CD4-positive, alpha-beta T cell treated with Interferon alpha-2 for 1 hour (primary cell): ENCODE measurements at places on chromosomes 4 and X.

DNA sequence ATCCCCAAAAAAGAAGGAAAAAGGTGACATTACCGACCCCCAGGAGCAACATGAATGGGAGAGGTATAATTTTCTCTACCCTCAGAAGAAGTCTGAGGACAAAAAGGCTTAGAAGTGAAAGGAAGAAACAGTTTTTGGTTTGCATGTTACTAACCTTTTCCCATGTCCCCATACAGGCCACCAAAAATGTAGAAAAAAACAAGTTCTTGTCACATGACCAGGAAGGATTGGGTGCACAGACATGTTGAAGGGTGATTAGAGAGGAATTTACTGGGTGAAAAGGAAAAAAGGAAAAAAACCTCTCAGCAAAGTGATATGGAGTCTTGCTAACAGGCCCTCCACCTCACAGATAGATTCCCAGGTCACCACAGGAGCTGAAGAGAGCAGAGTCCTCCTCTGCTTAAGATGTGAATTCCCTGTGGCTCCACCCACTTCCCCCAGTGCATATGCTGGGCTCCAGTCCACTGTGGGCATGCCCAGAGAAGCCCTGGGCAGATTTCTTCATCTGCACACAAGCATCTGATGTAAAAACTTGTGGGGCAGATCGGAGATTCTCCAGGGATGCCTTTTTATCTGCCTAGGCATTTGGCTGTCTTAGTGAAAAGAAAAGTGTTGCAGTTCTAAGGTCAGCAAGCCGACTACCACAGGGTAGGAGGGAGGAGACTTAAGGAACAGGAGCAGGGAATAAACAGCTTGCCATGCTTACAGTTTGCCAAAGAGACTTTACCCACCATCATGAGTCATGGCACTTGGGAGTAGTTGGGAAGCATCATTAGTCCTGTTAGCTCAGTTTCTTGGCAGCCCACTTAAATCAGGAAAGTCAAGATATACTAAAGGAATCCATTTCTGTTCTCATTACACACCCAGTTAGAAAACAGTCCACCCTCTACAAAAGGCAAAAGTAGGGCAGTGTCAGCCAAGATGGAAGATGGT, 25.0 kb upstream of the PASD1 start:
- DNase-seq = no peak

GRCh38 chr4:82744284-82744968, 54.2 kb downstream of the SCD5 start:
- no peak for DNase-seq

DNA sequence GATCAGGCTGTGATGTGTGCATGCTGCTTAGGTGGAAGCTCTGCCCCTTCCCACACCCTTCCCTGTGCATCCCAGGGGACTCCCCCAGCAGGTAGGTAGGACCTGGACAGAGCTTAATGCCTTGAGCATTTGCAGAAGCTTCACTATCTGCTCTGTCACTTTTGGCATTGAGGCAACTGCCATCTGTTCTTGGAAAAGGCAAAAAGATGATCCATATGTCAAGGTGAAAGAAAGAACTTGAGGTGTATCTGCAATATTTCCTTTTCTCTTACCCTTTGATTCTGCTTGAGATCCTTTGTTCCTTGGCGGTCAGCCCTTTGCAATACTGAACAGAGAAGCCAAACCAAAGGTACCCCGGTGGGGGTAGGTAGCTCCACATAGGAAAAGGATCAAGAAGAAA, 37.1 kb upstream of the TBC1D9 start:
- no peak for DNase-seq

GRCh38 chrX:130027569-130027968, 45.1 kb downstream of the BCORL1 start:
- no peak for DNase-seq

DNA sequence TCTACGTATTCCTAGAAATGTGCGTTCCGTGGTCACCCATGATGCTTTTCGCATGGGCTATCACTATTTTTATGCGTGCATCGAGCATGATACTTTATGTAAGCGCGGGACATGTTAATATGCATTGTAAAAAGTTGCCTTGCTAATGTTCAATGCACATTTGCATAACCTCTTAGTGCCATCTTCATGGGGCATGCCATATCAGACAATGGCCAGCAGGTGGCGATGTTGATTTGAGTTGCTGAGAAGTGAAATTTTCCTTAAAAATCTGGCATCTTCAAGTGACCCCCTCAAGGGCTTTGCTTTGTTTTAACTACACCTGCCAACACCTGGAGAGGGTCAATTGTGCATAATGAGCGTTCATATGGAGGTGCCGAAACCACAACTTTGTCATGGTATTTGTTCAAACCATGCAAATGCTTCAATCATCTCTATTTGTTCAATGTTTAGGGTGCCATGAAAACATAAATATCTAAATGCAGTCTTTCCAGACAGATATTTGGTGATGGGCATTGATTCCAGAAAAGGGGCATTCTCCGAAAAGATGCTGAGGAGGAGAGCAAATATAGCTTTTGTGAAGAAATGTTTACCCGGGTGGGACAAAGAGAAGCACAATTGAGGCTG, 833.9 kb upstream of the PRKX start:
- peak; percentile 29 for DNase-seq

GRCh38 chr4:188347339-188347738, 208.1 kb downstream of the TRIML1 start:
- no peak for DNase-seq

DNA sequence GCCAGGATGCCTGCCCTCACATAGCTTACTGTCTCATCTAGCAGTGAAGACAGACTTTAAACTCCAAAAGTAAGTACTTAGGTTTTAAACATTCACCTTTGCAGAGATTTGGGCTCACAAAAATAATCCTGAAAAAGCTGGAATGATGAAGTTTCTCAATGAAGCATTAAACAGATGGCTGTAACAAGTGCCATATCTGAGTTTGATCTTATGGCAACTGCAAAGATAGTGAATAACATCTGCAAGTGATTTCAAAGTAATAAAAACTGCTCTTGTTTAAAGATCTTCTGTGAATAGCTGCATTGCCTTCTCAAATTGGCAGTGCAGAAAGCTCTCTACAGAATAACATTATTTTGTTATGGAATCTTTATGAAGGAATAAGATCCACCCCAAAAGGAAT, 271.2 kb upstream of the SMIM31 start:
- DNase-seq = no peak

DNA sequence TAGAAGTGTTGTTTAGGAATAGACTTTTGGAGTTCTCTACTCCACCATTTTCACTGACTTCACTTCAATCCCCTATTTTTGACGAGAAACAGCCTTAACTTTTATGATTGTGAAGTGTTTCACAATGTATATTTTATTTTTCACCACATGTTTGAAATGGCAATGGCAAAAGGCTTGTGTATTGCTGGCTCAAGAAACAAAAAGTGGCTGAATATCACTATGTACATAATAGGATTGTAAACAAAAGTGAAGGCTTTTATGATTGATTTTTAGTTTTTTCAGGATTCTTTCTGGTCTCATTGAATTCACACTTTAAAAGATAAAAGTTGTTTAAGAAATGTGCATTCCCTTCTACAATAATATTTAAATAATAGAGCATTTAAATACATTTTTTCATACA, 18.2 kb downstream of the MAGEB5 start:
- DNase-seq = no peak

GRCh38 chrX:111778591-111778990, 97.4 kb upstream of the TRPC5OS start:
- DNase-seq = no peak

DNA sequence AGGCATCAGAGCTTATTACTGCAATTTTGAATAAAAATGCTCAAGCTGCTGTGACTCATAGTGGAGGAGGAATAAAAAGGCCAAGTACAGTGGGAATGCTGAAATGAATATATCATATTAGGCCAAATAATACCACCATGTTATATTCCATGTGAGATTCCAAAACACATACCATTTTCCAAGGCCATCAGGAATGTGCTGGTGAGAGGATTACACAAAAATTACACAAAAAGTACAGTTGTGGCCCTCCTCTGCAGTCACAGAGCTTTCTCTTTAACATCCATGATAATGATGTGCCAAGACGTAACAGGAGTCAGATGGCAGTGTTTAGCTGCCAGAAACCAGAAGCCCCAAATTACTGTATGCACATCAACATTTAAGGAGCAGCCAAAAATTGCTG, 153.5 kb downstream of the PCDH18 start:
- DNase-seq = no peak

GRCh38 chrX:10620121-10620699, at the start of gene MID1:
MID1 (minus strand) TSS chrX:10620585; CDS start chrX:10567547, 53,038 bp downstream.
- no peak for DNase-seq

GRCh38 chr4:1290165-1290977, 680 bp downstream of the MAEA start:
- no peak for DNase-seq

DNA sequence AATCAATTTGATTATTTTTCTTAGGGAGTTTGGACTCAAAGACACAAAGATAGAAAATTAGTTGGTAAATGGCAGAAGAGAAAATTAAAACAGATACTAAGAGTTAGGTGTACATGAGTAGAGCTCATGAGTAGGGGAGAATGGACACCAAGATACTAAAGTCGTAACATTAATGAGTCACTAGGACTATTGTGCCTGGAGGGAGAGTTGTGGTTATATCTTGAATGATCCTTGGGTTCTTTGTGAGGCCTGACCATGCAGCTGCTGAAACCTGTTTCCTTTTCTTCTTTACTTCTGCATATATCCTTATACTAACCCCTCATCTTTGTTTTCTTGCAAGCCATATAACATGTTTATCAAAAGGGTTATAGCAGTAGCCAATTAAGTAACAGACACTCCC, 532.8 kb downstream of the RPA4 start:
- no peak for DNase-seq
